ENCODE measurements at places on chromosomes 1 and 21.

- DNase-seq = no peak
These were observed 848 bp downstream of the DNM3 start for GRCh38 chr1:171841931-171842761.

DNA sequence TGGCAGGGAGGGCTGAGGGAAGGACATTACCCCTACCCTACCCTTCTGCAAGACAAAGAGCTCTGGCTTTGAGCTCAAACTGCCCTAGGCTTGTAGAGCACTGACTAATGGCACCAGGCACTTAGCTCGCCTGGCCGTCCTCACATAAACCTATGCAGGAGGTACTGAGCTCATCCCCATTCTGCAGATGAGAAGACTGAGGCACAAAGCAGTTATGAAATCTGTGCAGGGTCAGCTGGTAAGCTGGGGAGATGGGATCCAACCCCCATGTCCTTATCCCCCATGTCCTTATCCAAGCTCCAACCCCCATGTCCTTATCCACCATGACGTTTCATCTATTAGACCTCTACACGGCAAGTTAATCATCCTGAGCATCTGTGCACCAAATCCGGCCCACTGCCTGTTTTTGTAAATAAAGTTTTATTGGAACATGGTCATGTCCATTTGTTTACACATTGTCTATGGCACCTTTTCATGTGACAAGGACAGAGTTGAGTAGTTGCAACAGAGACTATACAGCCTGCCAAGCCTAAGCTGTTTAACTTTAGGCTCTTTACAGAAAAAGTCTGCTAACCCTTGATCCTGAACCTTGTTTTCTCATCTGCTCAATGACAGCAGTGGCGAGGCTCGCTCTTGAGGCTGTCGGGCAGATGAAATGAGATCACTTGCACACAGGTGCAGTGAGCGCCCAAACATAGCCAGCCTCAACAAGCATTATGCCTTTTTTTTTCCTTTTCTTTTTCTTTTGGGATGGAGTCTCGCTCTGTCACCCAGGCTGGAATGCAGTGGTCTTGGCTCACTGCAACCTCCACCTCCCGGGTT lies 86.8 kb downstream of the FBXO2 start:
- DNase-seq = no peak

- DNase-seq = no peak
These were observed 184.4 kb upstream of the C1orf174 start for GRCh38 chr1:4084446-4084845.

GRCh38 chr1:33122483-33123178 lies 41.7 kb downstream of the AZIN2 start:
- no peak for DNase-seq

GRCh38 chr1:172895050-172895460 lies 155.7 kb downstream of the TNFSF18 start:
- DNase-seq = no peak

DNA sequence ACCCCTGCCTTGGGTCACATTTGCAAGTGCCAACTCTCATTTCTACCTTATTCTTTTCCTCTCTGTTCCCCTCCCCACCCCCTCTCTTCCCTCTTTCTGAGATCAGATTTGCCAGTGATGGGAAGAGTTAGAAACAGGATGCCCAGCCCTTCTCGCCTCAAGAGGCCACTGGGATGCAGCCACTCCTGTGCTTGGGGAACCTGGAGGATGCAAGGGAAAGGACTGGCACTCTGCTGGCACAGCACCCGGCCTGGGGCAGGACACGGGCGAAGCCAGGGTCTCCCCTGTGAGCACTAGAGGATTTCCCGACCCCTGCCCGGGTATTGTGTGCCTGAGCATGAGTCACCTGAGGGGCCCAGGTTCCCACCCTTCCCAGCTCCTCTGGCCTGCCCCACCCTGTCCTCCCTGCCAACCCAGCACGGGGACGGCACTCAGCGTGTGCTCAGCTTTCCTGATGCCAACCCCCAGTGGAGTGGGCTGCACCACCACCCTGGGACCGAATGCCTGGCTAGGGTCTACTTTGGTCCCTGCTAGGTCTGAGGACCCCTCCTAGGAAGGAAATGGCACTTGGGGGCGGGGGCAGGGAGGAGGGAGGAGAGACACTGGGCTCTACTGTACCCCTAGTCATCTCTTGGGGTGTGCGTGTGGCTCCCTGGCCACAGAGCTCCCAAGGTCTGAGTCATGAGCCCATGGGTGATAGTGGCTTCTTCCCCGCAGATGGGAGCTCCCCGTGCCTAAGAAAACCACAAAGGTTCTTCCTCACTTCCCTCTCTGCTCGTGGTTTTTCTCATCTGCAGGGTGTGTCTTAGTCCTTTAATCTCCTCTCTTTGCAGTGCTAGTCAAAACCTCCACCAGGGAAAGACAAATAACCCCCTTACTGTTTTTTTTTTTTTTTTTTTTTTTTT lies 12.4 kb downstream of the LMNA start:
- peak; percentile 55 for DNase-seq

GRCh38 chr1:212285685-212286555 lies 710 bp downstream of the PPP2R5A start:
- peak; percentile 45 for DNase-seq

DNA sequence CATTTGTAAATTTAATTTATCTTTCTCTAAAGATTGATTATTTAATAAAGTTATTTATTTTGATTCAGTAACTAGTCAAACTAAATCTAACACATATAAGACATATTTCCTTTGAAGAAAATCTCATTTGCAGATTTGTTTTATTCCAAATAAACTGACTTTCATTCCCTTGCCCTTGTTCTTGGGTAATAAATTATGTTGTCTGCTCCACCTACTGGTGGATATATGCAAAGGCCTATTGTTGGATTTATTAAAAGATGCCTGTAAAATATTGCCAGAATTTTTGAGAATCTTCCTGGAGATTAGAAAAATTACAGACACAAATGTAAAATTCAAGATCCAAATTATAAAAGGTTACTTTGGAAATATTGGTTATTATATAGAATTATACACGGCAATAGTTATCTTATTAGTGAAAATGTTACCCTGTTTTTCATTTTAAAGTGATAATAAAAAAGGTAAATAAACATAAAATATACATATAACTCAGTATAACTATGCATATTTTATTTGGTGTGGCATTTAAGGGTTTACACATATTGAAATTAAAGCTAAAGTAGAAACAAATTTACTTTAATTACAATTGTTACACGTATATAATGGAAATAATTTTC lies 116.1 kb downstream of the SPATA17 start:
- no peak for DNase-seq

- DNase-seq = no peak
These were observed 44.4 kb downstream of the RNF11 start for GRCh38 chr1:51280321-51280978.

DNA sequence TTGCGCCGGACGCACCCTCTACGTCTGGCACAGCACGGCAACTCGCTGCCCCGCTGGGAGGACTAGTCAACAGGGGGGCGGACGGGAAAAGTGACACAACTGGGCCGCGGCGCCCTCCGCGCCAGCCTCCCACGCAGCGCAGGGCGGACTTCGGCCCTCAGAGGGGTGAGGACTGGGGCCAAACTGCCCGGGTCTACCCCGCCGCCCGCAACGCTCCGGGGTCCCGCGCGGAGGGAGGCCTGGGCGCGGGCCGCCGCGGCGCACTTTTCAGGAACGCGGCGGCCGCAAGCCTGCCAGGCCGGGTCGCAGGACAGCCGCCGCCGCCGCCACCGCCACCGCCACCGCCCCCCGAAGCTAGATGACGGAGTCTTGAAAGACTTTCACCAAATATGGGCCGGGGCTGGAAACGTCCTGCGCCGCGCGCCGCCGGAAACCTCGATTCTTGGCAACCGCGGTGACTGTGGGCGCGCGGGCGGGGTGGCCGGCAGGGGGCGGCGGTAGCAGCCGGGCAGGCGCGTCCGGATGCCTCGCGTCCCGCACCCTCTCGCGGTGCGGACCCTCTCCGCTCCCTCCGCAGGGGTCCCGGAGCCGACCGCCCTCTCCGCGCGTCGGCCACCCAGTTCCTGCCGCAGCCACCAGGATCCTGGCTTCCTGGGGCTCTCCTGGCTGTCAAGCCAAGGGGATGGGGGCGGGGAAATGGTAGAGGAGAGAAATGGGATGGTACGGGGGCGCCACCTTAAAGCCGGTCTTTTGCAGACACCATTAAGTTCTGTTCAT lies 3.7 kb upstream of the CCN1 start:
- DNase-seq = peak; percentile 30

DNA sequence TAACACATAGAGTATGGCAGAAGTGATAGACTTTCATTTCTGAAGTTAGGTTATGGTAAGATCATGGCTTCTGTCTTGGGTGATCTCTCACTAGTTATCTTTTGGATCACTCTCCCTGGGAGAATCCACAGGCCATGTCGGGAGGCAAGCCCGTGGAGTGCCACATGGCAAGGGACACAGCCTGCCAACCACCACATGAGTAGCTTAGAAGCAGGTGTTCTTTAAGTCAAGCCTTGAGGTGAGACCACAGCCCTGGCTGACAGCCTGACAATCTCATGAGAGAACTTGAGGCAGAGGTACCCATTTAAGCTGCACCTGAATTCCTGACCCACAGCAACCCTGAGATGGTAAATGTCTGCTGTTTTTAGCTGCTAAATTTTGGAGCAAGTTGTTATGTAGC lies 130.4 kb downstream of the KCNN3 start:
- DNase-seq = no peak

DNA sequence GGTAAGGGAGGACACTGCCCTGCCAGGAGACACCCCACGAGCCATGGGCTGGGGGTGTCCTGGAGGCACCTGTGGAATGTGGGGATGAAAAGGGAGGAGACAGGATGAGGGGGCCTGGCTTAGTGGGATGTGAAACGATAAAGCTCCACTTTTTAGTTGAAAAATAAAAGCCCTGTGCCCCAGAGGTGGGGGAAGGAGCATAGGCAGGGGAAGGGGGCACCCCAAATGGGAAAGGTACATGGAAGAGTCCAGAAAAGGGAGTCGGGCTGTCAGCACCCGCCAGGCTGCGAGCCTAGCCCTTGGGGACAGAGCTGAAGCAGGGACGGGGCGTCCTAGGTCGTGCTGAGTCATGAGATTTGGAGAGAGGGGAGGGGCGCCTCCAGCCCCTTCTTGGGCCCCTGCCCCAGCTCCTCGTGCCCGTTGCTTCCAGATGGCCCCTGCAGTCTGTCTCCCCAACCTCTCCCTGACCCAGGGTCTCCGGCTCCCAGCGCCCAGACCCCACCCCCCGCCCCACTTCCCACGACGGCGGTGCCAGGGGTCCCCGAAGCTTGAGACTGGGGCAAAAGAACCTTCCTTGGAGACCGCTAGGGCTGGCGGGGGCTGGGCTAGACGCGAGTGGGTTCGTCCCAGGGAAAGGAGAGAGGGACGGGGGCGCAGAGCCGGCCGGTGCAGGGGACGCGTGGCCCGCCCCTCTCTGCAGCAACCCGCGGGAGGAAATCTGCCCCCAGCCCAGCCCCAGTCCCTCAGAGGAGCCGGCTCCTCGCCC lies 795 bp downstream of the SYT2 start:
- DNase-seq = no peak

Data from stimulated activated CD4-positive, alpha-beta T cell treated with anti-CD3 and anti-CD28 coated beads, TNF-alpha, amount 100 ng/mL, for 4 hours (primary cell).